Lower lobe of right lung (tissue), 2 donors: ENCODE measurements at places on chromosomes 1 and 21. TPM values are rescaled to one million over a fixed set of nuclear protein-coding genes. Genes with fewer than 3 reads are reported as not detected.

DNA sequence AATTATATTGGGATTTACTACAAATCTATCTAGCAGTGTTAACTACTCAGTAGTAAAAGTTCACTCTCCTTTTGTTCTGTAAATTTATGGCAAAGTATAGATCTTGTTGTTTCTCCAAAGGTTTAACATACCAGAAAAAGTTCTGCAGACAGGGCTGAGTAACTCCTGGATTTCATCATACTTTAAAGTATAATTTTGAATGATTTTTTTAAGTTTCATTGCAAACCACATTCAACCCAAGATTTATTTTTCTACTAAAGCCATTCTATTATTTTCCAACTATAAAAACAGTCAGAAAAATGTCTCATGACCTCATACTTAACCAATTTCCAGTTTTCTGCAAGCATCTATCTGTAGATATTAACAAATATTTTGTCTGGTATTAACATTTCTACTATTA is 585.8 kb upstream of the ZRANB2 start:
- no peaks in the 10 kb centered on the region for H3K27me3 ChIP-seq
- DNase-seq = no peak
- no peaks in the 10 kb centered on the region for H3K4me1 ChIP-seq

AMY1A gene
- total RNA-seq = 5.8 TPM

- peaks cover 11% of the 10 kb centered on the region for H3K4me1 ChIP-seq
- no peak for DNase-seq
- no peaks in the 10 kb centered on the region for H3K36me3 ChIP-seq
- no peak overlapping the region for H3K27ac ChIP-seq
- H3K27me3 ChIP-seq = no peaks in the 10 kb centered on the region
These were observed 6.8 kb upstream of the EFCAB14 start for GRCh38 chr1:46725736-46726108.

DNA sequence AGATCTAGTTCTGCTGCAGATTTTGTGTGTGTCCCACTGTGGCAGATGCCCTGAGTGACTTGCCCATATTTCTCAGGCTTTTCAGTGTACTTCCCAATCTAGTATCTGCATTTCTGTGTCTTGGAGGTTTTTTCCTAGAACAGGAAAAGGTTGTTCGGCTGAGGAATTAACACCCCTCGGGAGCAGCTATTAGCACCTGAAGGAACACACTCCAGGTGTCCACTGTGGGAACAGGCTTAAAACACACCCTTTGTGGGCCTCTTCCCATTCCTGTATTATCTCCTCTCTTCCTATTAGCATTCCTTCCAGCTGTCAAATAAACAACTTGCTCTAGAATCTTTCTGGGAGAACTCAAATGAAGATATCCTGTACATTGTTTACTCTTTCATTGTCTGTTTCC is 178.3 kb downstream of the HMCN1 start:
- H3K4me1 ChIP-seq = no peaks in the 10 kb centered on the region
- DNase-seq = no peak
- H3K27ac ChIP-seq = no peak overlapping the region
- no peak overlapping the region for H3K4me3 ChIP-seq

- no peaks in the 10 kb centered on the region for H3K36me3 ChIP-seq
- H3K4me3 ChIP-seq = no peak overlapping the region
- no peaks in the 10 kb centered on the region for H3K27me3 ChIP-seq
- H3K4me1 ChIP-seq = no peaks in the 10 kb centered on the region
These were observed 173.7 kb downstream of the CLEC20A start for GRCh38 chr1:178323067-178323466.

DNA sequence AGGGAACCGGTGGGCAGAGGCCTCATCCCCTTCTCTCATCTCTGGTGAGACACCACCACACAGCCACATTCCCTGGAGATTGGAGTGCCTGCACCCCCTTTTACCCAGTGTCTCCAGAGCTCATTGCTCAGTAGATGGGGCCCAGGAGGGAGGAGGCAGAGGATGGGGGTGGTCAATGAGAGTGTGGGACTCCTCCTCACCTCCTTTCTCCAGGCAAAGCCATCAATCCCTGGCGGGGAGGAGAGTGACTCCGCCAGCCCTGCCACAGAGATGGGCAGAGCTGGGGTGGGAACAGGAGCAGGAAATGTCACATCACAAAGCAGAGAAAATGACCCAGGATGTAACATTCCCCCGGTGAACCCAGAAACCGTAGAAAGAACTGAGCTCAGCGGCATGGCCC is 117.2 kb downstream of the MATN1 start:
- no peaks in the 10 kb centered on the region for H3K36me3 ChIP-seq
- no peak overlapping the region for H3K4me3 ChIP-seq
- peaks cover 14% of the 10 kb centered on the region for H3K27me3 ChIP-seq
- DNase-seq = no peak
